ENCODE measurements at places on chromosomes 1 and 21.

- no peak for DNase-seq
Observed at GRCh38 chr1:116287341-116288200, 85.5 kb upstream of the ATP1A1 start.

DNA sequence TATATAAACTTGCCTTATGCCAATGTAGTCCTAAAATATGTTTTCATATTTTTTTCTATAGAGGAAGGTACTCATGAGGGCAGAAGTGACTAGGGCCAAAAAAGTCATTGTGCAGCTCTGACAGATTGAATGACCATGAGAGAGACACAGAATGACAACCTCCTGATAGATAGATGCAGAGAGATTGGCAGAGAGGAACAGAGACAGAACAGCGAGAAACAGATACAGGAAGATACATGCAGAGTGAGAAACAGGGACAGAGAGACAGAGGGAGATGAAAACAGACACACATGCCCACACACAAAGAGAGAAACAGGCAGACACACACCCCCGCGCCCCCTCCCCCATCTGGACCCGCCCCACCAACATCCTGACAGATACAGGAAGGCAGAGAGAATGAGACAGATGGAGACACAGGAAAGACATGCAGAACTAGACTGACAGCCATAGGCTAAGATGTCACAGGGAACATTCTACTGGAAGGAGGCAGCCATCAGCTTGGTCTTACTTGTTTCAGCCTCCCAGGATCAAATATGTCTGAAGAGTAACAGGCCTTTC, 211.1 kb downstream of the ST6GALNAC3 start:
- no peak for DNase-seq

DNA sequence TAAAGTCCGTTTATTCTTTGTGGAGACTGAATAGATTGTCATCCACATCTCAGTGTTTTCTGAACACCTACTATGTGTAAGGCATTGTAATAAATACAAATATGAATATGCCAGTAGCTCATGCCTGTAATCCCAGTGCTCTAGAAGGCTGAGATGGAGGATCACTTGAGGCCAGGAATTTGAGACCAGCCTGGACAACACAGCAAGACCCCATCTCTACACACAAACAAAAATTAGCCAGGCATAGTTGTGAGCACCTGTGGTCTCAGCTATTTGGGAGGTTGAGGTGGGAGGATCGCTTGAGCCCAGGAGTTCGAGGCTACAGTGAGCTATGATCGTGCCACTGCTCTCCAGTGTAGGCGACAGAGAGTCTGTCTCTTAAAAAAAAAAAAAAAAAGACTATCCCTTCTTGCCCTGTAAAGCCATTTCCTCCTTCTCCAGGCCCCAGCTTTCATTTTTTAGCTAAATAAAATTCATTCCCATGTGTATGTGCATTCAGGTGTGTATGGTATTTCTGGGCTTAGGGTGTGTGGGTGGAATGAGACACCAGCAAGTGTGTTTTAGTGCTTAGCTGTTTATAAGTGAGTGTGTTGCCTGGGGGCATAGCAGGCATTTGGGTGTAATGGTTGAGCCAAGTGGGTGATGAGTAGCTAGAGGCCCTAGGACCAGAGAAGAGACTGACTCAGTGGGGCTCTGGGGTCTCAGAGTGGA, 7.8 kb downstream of the CELSR2 start:
- no peak for DNase-seq

- no peak for DNase-seq
Observed at GRCh38 chr1:162094271-162094670, 24.8 kb downstream of the NOS1AP start.

DNA sequence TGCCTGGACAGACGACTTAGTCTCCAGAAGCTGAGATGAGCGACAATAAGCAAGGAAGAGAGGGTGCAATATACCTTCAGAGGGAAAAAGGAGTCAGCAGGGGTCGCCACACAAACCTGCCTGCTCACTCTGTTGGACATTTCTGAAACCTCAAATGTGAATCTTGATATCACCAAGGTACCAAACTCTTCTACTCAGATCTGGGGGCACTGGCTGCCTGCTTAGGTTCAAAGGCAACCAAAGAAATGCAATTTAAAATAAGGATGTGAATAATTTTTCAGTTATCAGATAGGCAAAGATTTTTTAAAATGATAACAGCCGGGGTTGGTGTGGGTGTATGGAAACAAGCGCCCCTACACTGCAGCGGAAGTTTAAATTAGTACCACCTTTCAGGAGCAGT, 164.2 kb downstream of the HIVEP3 start:
- DNase-seq: no peak

DNA sequence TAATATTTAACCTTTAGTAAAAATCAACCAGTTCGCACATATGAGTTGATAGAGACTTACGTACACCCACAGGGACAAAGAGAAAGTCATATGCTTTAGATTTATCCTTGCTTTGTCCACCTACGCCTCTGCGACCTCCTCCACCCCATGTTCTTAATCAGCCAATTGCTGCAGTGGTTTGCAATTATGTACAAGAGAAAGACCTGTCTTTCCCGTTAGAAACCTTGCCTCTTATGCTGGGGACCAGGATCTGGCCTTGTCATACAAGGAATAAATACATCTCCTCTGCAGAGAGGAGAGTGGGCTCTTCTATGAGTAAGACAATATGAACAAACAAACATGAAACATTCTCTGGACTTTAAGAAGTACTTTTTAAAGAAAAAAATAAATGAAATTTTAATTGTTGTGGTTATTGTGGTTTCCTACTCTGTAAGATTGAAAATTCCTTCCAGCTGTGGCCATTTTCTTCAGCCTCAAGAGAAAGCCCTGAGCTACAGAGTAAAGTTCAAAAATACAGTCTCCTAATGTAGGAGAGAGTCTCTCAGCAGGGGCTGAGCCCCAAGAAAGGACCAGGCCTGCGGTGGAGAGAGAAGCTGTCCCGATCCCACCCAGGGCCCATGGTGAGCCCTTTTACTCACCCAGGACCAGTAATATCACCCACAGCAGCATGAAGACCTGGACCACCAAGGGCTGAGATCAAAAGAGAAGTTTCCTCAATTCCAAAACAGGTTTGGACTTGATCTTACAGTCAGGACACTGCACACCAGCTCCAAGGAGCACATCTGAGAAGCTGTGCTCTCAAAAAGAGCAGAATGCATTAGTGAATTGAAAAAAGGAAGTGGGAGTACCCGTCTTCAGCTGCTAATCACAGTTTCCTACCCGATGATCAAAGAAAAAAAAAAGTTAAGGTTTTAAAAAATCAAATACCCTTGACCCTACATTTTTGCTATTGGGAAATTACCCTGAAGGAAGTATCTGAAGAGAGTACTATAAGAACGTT, at the start of gene FCRL5:
FCRL5 (minus strand) TSS at position 822 of the 1,000 bp plus-strand sequence; CDS start at position 669, 153 bp downstream.
- no peak for DNase-seq

DNA sequence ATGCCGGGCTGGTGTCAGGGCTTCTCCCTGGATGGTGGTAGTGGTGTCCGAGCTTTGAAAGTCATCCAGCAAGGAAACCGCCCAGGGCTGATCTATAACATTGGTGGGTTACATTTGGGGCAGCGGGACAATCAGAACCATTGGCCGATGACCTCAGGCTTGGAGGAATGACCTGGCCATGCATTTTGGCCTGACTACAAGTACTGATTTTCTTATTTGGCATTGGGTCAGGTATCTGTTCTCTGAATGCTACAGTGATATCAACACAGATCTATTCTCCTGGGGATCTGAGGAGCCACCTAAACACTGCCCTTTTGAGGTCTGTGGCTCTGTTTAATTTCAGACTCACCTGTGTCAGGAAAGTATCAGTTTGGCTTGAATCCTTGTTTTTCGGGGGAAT, 128.7 kb downstream of the VPS13D start:
- no peak for DNase-seq
